ENCODE measurements at places on chromosomes 2 and 18.

GRCh38 chr2:227414846-227415245 is 27.1 kb upstream of the SCYGR1 start:
- DNase-seq = no peak

GRCh38 chr18:48129621-48130082 is 199.2 kb upstream of the SMAD2 start:
- DNase-seq = no peak

DNA sequence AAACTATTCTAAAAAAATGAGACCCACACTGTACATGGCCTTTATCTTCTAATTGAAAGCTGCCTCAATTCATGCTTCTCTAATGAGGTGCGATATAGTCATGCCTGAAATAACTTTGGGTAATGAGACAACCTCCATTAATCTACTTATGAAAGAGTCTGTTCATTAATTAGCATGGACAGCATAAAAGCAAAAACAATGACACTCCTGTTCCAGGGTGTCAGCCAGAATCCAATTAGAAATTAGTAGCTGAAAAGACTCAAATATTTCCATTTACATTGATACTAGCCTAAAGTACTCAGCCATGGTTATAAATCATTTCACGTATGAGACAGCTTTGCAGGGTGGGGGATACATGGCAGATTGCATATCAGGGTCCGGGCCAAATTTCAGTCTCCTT is 288.7 kb downstream of the AKAIN1 start:
- DNase-seq = no peak

GRCh38 chr2:227485429-227485828 is 13.5 kb downstream of the AGFG1 start:
- DNase-seq = no peak

DNA sequence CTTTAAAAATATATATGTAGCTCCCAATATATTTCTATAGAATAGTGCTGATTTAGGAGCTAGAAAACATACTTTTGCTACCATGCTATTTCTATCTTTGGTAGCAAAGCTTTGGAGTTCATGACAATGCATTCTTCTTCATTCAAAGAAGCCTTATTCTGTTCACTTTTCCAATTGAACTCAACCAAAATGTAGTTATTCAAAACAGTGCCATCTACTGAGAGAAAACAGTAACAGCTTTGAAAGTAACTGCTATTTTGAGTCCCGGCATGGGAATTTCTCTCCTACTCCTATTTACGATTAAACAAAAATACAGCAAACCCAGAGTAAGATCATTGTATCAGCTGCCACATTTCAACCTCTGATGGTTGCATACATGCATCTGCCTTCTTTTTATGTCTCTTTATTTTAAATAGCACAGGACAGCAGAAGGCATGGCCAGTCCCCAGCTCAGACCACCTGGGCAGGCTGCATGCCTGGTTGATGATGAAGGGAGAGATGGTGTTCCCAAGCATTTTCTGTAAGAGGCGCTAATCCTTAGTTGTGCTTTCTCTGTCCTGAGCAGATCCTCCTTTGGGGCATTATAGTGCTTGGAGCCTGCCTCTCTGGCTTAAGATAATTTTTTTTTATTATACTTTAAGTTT is 69.7 kb upstream of the SULT1C3 start:
- DNase-seq = no peak

DNA sequence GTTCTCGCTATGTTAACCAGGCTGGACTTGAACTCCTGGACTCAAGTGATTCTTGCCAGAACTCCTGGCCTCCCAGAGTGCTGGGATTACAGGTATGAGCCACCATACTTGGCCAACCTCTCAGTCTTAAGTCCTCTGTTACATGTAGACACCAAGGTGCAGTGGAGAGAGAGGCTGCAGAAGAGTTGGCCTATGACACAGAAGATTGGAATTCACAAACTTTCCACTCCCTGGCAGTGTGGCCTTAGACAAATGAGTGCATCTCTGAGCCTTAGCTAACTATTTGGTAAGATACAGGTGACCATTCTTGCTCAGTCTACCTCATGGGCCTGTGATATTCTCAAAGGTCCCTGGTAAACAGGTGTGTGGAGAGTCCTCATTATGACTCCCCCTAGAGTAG is 159.7 kb downstream of the MYCN start:
- no peak for DNase-seq

GRCh38 chr18:40414155-40414754 is 1540.8 kb upstream of the PIK3C3 start:
- DNase-seq = no peak

GRCh38 chr2:221845021-221845365 is 272.9 kb upstream of the EPHA4 start:
- DNase-seq = no peak

DNA sequence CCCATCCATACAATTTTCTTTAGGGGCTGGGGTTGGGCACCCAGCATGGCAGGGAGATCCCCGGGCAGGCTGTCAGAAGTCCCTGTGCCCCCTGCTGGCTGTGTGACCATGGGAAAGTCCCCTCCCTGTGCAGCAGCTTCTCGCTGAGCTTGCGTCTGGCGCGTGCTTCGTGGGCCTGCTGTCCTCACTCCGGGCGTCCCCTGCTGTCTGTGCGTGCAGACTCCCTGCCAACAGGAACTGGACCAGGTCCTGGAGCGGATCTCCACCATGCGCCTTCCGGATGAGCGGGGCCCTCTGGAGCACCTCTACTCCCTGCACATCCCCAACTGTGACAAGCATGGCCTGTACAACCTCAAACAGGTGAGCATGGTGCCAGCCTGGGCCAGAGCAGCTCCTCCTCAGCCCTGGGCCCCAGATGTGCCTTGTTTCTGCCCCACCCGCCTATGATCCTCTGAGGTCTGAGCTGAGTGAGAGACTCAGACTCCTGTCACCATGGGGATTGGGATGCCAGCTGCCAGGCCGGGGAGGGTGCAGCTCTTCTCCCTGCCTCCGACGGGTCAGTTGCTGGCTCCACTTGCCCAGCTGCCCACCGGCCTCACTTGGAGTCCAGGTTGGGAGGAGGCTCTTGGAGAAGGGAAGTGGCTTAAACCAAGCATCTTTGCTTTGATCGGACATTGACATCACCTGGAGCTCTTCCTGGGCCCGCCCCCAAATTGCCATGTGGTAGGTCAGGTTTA is 28.6 kb downstream of the IGFBP2 start:
- no peak for DNase-seq

GRCh38 chr2:139529080-139529479 is 748.9 kb upstream of the NXPH2 start:
- DNase-seq = no peak

Measured in cortex of kidney (tissue), 1 donor.